Stimulated activated CD4-positive, alpha-beta T cell treated with anti-CD3 and anti-CD28 coated beads, Interleukin-15, amount 100 ng/mL, for 48 hours (primary cell): ENCODE measurements at places on chromosomes 5 and 9.

DNA sequence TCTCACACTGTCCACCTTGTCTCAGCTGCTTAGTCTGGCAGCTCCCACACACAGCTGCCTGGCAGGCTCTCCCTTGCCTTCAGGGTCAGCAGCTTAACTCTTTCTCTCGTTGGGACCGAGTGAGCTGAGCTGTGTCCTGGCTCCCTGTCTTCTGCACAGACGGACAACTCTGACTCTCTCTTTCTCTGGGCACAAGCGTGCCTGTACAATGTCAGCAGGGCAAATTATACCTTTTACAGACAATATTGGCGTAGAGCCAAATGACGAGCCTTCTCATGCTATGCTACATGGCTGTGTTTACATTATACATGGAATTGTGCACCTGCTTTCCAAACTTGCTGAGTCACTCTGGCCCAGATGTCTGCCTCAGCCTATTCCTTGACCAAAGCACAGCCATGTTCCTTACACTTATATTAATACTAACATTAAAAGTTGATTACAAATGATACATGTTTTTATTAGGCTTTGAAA is 188.6 kb downstream of the CYLC2 start:
- DNase-seq: no peak

DNA sequence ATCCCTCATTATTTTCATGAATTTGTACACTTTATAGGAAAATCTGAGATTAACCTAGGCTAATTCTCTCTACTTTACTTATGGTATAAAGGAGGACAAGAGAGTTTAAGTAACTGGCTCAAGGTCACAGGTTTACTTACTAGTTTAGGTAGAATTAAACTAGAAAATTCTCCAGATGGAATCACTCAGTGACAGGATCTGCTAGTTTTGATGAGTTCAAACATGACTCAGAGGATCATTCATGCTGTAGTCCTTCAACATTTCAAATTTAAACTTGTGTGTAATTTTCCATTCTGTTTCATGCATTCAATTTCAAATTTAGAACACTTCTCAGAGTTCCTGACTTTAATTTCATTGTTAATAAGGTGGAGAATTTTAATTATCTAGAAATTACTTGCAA is 485.7 kb upstream of the TUSC1 start:
- DNase-seq: no peak

- DNase-seq: no peak
Measured at GRCh38 chr5:159786901-159787691, 129.2 kb upstream of the ADRA1B start.

GRCh38 chr5:168477060-168477459 is 9.2 kb upstream of the RARS1 start:
- DNase-seq: no peak

DNA sequence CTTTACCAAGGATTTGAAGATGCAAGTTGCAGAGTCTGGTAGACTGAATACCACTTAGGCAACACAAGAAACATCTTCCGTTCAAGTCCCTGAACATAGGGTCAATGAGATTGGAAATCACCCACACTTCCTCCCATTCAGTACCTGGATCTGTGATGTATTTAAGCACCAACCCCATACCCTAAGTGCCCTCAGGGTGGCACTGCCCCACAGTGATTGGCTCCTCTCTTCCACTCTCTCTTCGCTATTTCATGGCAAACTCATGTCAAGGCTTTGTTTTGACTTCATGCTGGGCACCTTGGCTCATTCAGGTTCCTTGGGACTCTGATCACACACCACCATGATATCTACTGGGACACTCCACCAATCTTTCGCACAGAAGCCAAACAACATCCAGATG is 53.7 kb downstream of the GGTA1 start:
- no peak for DNase-seq

GRCh38 chr9:86734771-86735170 is 212.5 kb downstream of the GAS1 start:
- DNase-seq: no peak

- DNase-seq: no peak
Measured at GRCh38 chr5:16809395-16810207, 126.5 kb downstream of the MYO10 start.

DNA sequence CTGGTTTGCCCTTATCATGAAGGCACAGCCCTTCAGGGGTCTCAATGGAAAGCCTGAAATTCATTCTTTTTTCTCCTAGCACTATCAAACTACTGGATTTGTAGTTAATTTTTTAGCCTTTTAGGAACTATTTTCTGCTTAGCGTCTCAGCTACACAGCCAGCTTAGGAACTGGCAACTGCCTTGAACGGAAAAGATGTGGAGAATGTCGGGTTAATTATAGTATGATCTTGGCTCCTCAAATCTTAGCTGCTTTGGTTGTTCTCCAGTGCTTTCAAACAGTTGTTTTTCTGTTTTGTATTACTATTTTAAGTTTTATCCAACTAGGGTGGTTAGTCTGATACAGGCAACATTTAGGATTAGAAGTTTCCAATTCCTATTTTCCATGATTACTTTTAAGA is 44.1 kb downstream of the CCNH start:
- DNase-seq: no peak

GRCh38 chr9:69180670-69181069 is 6.6 kb downstream of the TJP2 start:
- peak; percentile 35 for DNase-seq

DNA sequence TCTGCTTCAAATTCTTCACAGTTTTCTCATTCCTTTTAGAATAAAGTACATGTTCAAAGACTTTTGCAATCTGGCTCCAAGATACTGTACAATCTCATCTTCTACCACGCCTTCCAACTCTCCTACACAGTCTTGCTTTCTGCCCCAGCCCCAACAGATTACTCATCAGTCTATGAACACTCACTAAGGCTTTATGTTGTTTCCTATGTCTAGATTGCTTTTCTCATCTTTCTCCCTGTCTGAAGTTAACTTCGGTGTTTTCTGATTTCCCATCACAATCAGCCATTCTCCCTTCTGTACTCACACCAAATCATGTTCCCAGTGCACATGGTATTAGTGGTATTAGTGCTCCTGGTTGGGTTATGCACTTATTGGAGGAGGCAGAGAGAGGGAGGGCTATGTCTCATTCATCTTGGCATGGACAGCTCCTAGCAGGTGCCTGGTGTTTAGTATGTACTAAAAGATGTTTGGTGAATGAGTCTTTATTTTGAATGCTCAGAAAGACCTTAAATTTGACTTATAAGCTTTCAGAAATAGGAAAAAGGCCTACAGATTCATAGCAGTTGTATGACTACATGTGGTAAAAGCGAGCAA is 44.0 kb upstream of the ZNF608 start:
- DNase-seq: no peak

GRCh38 chr9:127717766-127718165 is 1.9 kb downstream of the TTC16 start:
- no peak for DNase-seq

- DNase-seq: no peak
Measured at GRCh38 chr9:113359385-113359784, 10.0 kb downstream of the BSPRY start.

GRCh38 chr5:111453295-111453694 is 59.0 kb downstream of the STARD4 start:
- DNase-seq: no peak

GRCh38 chr5:170365011-170365410 is 24.2 kb downstream of the KCNMB1 start:
- DNase-seq: no peak

GRCh38 chr9:121748074-121748473 is 96.6 kb downstream of the DAB2IP start:
- no peak for DNase-seq

DNA sequence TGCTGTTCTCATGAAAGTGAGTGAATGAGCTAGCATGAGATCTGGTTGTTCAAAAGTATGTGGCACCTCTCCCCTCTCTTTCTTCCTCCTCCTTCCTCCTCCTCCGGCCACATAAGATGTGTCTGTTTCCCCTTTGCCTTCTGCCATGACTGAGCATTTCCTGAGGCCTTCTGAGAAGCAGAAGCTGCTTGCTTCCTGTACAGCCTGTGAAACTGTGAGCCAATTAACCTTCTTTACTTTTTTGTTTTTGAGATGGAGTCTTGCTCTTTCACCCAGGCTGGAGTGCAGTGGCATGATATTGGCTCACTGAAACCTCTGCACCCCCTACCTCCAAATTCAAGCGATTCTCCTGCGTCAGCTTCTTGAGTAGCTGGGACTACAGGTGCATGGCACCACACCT is 6.1 kb downstream of the S100Z start:
- peak; percentile 26 for DNase-seq

DNA sequence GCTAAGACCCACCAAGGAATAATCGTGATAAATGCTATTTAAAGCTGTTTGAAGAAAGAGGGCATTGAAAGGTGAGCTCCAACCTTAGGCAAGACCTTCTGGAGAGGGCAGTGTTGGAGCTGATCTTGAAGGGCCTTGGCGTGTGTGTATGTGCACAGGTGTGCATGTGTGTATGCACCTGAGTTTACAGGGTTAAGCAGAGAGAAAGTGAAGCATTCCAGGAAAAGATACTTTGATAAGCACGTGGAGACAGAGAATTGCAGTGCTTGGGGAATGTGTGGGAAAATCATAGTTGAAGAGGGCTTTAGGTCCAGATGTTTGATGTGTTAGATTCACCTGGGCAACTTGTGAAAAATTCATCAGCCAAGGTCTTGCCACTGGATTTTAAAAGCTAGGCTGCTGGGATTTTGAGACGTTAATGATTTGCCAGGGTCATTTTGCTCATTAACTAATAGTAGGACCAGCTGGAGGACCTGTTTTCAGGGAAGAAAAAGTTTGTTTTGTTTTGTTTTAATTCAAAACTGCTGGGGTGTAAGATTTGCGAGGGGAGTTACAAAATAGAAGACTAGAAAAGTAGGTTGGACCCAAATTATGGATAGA is 78.3 kb upstream of the ANKRD55 start:
- no peak for DNase-seq

GRCh38 chr5:25393256-25393655 is 748.5 kb upstream of the CDH10 start:
- no peak for DNase-seq

DNA sequence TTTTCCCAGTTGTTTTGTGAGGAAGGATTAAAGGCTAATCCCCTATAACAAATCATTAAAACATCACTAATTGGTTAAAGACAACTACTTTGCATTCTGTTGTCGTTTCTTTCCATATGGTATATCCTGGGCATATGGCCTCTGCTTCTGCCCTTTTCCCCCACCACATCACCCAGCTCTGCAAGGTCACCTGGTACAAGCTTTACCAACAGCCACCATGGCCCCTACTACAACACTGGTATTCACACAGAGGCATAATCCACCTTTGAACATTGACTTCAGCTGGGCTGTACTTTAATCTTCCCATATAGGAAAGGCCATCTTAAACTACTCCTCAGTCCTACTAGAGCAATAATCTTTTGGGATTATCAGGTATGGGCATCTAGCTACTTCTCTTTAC is 866.1 kb downstream of the TLE4 start:
- DNase-seq: no peak

- no peak for DNase-seq
Measured at GRCh38 chr9:115328677-115329076, 210.7 kb upstream of the TNC start.

GRCh38 chr5:65157906-65158603 is 323.7 kb downstream of the ADAMTS6 start:
- DNase-seq: no peak

DNA sequence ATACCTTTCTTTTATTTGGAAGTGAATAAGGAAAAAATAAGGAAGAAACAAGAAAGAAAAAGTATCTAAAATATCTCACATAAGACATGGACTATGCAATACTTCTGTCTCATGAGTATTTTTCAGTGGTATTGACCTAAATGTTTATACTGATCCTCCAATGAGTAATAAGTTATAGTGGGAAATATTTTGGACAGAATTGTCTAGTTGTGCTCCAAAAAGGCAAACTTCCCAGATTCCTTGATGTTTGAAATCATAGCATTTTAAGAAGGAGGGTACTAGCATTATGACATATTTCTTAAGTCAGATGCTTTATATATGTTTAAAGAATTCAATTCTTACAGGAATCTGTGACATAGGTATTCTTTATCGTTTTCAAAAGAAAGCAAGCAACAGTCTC is 34.5 kb upstream of the BASP1 start:
- no peak for DNase-seq

DNA sequence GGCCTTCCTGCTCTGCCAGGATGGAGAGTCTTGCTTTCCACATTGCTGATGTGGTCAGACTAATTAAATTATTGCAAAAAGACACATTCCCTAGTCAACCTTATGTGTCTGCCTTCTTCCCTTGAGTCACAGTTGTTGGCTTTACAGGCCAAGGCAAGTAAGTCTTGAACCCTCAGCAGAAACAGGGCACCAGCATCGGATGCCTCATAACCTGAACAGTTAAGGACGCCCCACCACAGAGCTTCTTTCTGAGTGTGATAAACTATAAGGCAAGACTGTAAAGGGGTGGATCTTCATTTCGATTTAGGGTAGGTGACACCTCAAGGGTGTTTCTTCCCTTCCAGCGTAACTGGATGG is 670 bp upstream of the KIF2A start:
- DNase-seq: peak; percentile 48

GRCh38 chr5:79235261-79235633 is 684 bp upstream of the JMY start:
- DNase-seq: no peak

GRCh38 chr5:113302120-113302519 is 132.7 kb downstream of the TSSK1B start:
- DNase-seq: no peak

DNA sequence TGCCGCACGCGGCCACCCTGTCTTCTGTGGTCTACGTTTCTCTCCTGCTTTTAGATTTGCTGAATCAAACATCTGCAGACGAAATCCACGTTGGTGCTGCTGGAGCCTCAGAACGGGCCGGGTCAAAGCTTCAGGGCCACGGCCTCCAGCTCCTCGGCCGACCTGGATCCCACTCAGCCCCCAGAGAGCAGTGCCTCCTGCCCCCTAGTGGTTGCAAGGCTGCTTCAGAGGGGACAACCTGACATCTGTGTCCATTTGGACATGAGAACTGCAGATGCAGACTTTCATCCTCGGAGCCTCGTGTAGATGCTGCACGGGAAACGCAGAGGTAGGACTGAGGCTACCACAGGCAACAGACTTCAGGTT is 23.0 kb upstream of the SLC6A3 start:
- no peak for DNase-seq

DNA sequence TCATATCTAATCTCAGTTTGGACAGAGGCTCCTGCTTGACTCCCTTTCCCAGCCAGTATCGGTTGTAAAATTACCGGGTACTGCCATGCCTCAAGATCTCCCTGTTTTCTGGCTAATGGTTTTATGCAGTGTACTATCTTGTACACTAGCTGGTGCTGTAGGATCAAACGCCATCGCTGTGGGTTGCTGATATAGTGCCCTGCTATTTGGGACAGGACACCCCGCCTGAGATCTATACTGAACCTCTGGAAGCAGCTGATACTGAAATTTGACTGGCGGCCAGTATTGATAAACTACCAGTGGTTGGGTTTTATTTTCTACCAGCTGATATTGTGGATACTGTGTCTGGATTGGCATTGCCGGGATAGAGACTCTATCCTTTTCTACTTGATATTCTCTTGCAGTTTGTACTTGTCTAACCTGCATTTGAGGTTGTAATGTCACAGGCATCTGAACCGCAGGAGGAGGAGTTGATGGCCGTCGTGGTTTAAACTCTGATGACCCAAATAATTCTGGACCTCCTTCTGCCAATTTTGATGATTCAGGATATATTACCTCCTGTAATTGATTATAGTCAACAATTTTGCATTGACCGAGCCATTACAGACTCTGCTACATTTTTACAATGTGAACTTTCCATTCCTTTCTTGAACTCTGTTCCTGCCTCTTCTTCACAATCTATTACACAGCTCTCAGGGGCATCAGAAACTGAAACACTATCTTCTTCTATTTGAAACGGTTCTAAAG is 112.5 kb upstream of the LARP1 start:
- DNase-seq: no peak

GRCh38 chr5:32067774-32068470 is 106.2 kb downstream of the GOLPH3 start:
- DNase-seq: no peak
